ENCODE measurements at places on chromosomes 3 and 15. TPM values are rescaled to one million over a fixed set of nuclear protein-coding genes. Genes with fewer than 3 reads are reported as not detected.

Gene SIDT1
- 17.6 TPM for total RNA-seq

Gene RBP2
- not detected for total RNA-seq

Gene PAQR9
- total RNA-seq, result not detected

Gene ZNF148
- total RNA-seq, result 43.1 TPM

Gene LDHAL6B
- not detected for total RNA-seq

Gene C3orf52
- 9.0 TPM for total RNA-seq

Gene BCL2A1
- 17.5 TPM for total RNA-seq

Gene CFAP20DC
- total RNA-seq, result 1.7 TPM

Gene ACTC1
- not detected for total RNA-seq

Gene CLSTN2
- total RNA-seq, result not detected

Gene IL17RE
- 0.36 TPM for total RNA-seq

Gene PSTPIP1
- total RNA-seq, result 142 TPM

Gene BNC1
- total RNA-seq, result not detected

Gene AGBL1
- total RNA-seq, result not detected

Gene CHRNA7
- total RNA-seq, result not detected

Gene ABI3BP
- total RNA-seq, result not detected

Gene PTX3
- total RNA-seq, result 0.11 TPM

Gene LHFPL4
- total RNA-seq, result not detected

Gene PYGO1
- not detected for total RNA-seq

Gene PPP1R14D
- total RNA-seq, result not detected

Gene RBPMS2
- not detected for total RNA-seq

Gene IL12A
- 4.3 TPM for total RNA-seq

Gene GLT8D1
- 36.9 TPM for total RNA-seq

Gene NTRK3
- not detected for total RNA-seq
